ENCODE measurements at places on chromosomes 1 and 21.

DNA sequence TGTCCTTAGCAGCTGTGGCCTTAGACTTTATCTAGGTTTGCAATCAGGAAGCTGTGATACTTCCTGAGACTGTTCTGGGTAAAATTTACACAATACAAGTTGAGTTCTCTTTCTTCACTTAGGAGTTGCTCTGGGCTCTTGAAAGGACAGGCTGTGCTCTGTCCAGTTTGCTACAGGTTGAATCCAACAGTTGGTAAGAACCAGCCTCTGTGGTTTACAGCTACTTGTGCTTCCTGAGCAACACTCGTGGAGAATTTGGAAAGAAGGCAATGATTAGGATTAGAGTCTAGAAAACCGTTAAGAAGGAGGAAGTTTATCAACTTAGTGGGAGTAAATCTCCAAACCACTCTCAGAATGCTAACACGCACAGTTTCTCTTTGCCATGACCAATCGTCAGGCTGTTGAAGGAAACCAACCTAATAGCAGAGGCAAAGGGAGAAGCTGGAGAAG is 26.8 kb downstream of the GFI1 start:
- peak; percentile 79 for DNase-seq

GRCh38 chr1:170687621-170688020 is 23.7 kb downstream of the PRRX1 start:
- DNase-seq = no peak

- no peak for DNase-seq
These were observed 16.3 kb upstream of the PTTG1IP start for GRCh38 chr21:44889625-44890337.

DNA sequence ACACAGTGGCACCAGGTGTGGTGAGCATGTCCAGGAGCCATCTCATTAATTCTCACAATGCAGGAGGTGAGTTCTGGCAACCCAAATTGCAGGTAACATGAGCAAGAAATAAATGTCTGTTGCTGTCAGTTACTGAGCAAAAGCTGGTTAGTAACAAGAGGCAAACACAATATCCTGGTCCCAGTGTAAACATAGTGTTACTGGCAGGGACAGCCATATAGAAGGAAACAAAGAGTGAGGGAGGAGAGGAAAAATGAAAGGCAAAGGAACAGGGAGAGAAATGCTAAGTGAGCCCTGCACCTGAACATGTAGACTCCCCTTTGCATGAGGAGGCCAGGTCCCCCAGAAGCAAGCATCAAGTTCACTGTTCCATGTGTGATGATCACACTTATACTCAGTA is 203.6 kb downstream of the TRABD2B start:
- DNase-seq = no peak

DNA sequence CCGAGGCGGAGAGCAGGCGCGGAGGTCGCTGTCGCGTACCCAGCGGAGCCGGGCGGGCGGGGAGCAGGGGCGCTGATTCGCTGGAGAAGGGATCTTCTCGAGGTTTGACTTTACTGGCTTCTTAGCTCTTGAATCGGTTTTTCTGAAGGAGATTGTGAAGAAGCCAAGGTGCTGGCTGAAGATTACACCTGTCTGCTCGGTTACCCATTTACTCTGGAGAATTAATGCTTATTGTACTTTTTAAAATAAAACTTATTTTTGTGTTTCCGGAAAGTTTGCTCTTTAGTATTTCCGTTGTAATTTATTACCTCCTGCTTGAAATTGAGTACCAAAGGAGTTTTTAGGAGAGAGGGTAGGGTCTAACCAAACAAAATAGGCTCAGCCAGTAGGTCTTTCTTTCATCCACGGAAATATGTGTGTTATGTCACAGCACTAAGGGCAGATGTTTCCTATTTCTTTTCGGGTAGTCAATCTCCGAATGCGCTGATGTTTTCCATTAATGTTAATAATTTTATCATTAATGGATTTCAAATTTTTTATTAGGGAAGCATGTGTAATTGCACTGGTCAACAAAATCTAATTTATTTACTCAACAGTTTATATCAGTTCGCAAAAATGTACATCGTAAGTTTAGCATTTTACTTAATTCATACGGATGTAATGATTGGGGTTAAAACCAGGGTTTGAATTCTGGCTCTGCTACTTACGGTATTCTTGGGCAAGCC is 510 bp upstream of the GNG5 start:
- DNase-seq = no peak

GRCh38 chr21:33015756-33016155 is 10.0 kb upstream of the OLIG2 start:
- no peak for DNase-seq

- no peak for DNase-seq
These were observed 9.9 kb upstream of the TTC22 start for GRCh38 chr1:54811066-54811465.

DNA sequence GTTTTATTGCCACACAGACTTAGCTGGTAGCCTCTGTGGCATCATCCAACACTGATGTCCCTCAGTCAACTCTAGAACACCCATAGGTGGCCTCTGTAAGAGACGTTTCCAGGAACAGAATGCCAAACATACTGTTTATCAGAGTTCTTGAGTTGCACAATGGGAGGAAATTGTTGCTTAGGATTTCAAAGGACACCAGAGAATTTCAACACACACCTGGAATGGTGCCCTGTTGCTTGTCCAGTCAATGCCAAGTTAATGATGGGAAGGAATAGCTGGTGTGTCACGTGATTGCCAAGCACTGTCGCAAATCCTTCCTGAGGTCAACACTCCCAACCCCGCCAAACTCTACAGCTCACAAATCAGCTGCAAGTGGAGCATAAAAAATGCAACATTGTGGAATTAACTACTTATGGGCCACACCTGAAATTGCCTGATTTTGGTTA is 28.6 kb upstream of the DUSP23 start:
- no peak for DNase-seq

Data from hematopoietic multipotent progenitor cell (in vitro differentiated cells).